ENCODE measurements at places on chromosomes 11 and 22. TPM values are rescaled to one million over a fixed set of nuclear protein-coding genes. Genes with fewer than 3 reads are reported as not detected.

DNA sequence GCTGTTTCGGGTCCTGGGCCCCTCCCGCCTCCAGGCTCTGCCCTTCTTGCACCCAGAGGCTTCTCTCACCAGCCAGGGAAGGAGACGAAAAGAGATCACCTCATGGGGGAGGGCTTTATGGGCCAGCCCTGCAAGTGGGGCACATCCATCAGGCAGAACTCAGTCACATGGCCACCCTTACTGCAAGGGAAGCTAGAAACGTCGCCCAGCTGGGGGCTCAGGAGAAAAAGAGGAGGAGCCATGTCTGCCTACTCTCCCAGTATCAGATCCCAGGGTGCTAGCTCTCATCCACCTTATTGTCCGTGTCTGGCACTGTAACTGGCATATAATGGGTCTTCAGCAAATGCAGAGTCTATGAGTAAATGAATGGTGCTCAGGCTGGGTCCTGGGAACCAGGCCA, 24.2 kb downstream of the MFNG start:
- H3K27ac ChIP-seq = no peak overlapping the region
- DNase-seq = no peak
- H3K27me3 ChIP-seq = no peaks in the 10 kb centered on the region

GRCh38 chr11:73866095-73866579, 10.5 kb downstream of the COA4 start:
- no peak overlapping the region for H3K4me3 ChIP-seq
- H3K27ac ChIP-seq = peak overlapping the region; percentile 60
- no peaks in the 10 kb centered on the region for H3K36me3 ChIP-seq
- no peaks in the 10 kb centered on the region for H3K27me3 ChIP-seq
- DNase-seq = no peak

DNA sequence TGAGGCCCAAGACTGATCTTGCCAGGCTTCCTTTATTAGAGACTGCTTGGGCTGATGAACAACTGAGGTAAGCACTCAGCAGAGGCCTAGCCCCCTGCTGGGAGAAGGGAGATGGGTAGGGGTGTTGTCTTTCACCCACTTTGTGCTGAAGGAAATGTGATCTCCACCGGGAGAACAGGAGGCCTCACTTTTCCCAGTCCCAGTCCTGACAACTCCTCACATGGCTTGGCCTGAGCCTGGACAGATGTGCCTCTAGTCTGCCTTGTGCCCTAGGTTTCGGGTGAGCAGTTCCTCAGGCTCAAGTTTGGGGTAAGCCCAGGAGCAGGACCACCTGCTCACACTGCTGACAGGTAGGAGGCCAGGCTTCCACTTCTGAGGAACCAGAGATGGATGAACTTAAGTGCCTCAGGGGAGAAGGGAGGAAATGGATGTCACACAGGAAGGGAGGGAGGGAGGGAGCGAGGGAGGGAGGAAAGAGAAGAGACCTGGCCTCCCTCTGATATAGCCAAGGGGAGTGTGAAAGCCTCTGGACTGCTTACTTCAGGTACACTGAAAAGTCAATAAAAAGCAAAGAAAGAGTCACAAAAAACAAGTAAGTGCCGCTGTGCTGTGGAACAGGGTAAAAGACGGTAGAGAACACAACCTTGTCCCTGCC, 8.1 kb downstream of the CLPB start:
- H3K27me3 ChIP-seq = no peaks in the 10 kb centered on the region
- H3K4me1 ChIP-seq = peaks cover 24% of the 10 kb centered on the region
- H3K27ac ChIP-seq = no peak overlapping the region
- DNase-seq = no peak
- H3K4me3 ChIP-seq = no peak overlapping the region

GRCh38 chr11:8773916-8774539, 91.4 kb downstream of the RPL27A start:
- H3K27ac ChIP-seq = peak overlapping the region; percentile 49
- H3K4me3 ChIP-seq = no peak overlapping the region

- H3K27ac ChIP-seq = no peak overlapping the region
- no peaks in the 10 kb centered on the region for H3K27me3 ChIP-seq
- DNase-seq = peak; percentile 30
- no peaks in the 10 kb centered on the region for H3K4me1 ChIP-seq
- H3K4me3 ChIP-seq = no peak overlapping the region
- no peaks in the 10 kb centered on the region for H3K36me3 ChIP-seq
These were observed 387.5 kb upstream of the NARS2 start for GRCh38 chr11:78961937-78962701.

GRCh38 chr11:12727563-12728211, 53.5 kb downstream of the TEAD1 start:
- no peaks in the 10 kb centered on the region for H3K36me3 ChIP-seq
- H3K4me1 ChIP-seq = peaks cover 42% of the 10 kb centered on the region
- H3K27me3 ChIP-seq = no peaks in the 10 kb centered on the region
- no peak overlapping the region for H3K4me3 ChIP-seq
- H3K27ac ChIP-seq = no peak overlapping the region

PTPRCAP gene
- total RNA-seq = 7.5 TPM

DNA sequence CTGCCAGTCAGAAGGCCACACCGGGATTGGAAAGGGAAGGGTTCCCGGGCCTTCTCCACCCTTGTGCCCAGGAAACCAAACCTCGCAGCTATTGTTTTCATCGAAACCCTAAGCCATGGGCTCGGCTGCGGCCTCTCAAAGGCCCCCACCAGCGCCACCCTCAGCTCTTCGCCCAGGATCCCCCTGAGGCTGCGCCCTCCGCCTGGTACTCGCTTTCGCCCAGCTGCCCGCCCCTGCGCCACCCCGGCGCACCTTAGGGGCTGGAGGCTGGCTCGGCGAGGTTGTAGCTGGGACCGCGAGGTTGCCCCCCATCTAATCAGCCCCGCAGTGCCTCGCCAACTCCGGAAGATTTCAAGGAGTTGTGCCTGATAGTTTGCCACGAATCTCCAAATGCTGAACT, 49.0 kb downstream of the FZD4 start:
- no peak overlapping the region for H3K4me3 ChIP-seq
- no peak overlapping the region for H3K27ac ChIP-seq
- no peaks in the 10 kb centered on the region for H3K27me3 ChIP-seq
- DNase-seq = no peak
- no peaks in the 10 kb centered on the region for H3K36me3 ChIP-seq

DNA sequence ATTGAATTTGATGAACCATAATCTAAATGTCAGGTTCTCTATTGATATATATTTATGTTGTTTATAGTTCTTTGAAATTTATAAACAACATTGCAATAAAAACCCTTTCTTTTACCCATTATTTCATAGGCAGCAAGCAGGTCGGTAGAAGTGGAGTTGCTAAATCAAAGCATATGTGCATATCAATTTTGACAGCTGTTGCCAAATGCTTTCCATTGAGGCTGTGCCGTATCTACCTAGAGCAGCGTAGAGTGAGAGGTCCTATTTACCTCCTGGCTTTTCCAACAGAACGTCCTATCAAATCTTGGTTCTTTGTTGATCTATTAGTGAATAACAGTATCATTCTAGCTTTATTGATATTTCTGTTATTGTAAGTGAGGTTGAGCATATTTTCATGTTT, 77.5 kb upstream of the SLC22A12 start:
- H3K4me3 ChIP-seq = no peak overlapping the region
- H3K27ac ChIP-seq = no peak overlapping the region
- H3K4me1 ChIP-seq = no peaks in the 10 kb centered on the region
- DNase-seq = no peak
- no peaks in the 10 kb centered on the region for H3K36me3 ChIP-seq

GP1BB gene
- 6.6 TPM for total RNA-seq

C1QTNF4 gene
- total RNA-seq = 3.0 TPM

DNA sequence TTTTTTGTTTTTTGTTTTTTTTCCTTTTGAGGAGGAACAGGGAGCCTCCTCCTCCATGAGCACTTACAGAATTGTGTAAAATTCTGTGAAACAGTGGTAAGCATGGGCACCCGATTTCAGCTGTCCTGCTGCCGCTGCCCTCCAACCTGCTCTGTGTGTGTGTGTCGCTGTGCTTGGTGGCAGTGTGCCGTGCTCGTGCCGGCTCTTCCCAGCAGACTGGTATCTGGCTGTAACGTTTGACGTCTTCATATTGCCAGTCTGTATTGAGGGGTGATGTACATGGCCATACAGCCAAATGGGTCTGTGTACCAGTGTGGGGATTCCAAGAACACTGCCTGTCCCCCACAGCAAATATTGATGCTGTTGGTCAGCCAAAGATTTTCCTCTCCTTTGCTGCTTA, 97.1 kb downstream of the CWC15 start:
- H3K36me3 ChIP-seq = no peaks in the 10 kb centered on the region
- no peak overlapping the region for H3K4me3 ChIP-seq
- no peak overlapping the region for H3K27ac ChIP-seq
- H3K27me3 ChIP-seq = no peaks in the 10 kb centered on the region

DNA sequence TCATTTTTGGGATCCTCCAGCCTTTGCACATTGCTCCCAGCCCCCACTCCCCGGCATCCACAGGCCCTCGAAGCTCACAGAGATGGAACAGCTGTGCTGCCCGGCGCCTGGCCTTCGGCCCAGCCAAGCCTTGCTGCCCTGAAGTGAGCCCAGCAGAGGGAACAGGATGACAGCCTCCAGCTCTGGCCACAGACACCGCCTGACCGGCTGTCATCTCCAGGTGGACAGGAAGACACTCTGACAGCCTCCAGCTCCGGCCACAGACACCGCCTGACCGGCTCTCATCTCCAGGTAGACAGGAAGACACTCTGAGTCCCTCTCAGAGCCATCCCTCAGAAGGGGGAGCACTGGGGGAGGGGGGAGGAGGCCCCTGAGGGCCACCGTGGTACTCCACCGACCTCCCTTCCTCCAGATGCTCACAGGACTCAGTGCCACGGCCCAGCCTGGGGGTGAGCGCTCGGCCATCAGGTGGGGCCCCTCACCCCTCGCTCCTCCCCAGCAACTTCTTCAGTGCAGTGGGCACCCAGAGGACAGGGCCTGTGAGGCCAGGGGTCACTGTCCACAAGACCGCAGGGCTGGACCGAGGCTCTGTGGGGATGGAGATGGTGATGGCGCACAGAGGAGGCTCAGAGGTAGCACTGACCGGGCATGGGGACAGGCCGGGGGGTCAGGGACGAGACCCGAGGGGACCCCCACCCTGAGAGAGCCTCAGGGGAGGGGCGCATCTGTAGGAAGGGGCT, 58.6 kb downstream of the BRD1 start:
- peaks cover 5% of the 10 kb centered on the region for H3K4me1 ChIP-seq
- H3K4me3 ChIP-seq = no peak overlapping the region
- H3K27ac ChIP-seq = peak overlapping the region; percentile 62
- H3K36me3 ChIP-seq = no peaks in the 10 kb centered on the region
- no peak for DNase-seq

CARD16 gene
- 11.1 TPM for total RNA-seq

- no peak overlapping the region for H3K27ac ChIP-seq
- H3K27me3 ChIP-seq = no peaks in the 10 kb centered on the region
- H3K4me3 ChIP-seq = no peak overlapping the region
- peaks cover 15% of the 10 kb centered on the region for H3K4me1 ChIP-seq
- DNase-seq = no peak
- no peaks in the 10 kb centered on the region for H3K36me3 ChIP-seq
These were observed 89.1 kb downstream of the LARGE1 start for GRCh38 chr22:33831207-33831606.

DNA sequence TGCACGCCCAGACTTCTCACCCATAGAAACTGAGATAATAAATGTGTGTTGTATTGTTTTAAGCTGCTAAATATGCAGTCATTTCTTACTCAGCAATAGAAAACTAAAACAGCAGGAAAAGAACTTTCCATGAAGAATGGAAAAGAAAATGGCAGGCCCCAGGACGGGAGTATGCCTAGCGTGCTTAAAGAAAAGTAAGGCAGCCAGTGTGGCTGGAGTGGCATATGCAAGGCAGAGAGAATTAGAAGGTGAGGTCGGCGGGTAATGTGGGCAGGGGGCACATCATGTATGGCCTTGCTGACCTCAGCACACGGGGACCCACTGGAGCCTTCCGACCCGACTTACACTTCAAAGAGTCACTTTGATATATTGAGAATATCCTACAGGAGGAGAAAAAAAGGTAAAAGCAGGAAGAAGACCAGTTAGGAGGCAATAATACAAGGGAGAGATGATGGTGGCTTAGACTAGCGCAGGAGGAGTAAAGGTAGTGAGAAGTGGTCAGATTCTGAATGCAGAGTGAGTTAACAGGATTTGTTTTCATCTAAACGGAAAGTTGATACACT, 20.5 kb downstream of the TBRG1 start:
- no peak overlapping the region for H3K4me3 ChIP-seq
- no peaks in the 10 kb centered on the region for H3K27me3 ChIP-seq
- H3K4me1 ChIP-seq = no peaks in the 10 kb centered on the region
- peaks cover 8% of the 10 kb centered on the region for H3K36me3 ChIP-seq

GLB1L2 gene
- total RNA-seq = 8.1 TPM

DNA sequence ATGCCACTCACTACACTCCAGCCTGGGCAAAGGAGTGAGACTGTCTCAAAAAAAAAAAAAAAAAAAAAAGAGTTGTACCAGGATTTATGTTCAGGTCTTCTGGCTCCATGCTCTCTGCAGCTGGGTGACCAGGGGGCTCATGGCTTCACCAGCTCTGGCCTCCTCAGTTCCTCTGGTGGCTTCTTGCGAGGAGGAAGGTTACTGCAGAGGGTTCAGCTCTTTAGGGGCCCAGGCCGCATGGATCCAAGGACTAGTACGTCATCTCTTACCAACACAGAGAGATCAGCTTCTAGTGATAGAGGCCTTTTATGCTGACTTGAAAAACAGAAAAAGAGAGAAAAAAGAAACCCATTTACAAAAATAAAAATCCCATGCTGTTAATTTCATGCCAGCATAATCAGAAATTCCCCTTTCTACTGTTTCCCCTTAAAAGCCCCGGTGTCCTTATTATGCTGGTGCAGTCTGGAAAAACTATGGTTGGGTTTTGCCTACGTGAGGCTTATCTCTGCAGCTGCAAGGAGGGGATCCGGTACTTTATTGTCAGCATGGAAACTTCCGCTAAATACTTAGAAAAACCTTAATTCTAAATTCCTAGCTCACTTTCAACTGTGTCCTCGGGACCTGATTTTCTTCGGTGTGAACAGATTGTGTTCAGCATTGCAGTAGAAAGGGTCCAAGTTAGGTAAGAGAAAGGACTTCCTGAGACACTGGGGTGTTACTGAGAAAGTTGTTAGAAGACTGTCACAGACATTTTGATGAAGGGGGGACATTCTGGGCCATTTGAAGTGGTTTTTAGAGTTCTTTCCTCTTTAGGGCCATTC, 13.7 kb downstream of the ZBTB16 start:
- H3K4me3 ChIP-seq = no peak overlapping the region
- H3K27me3 ChIP-seq = no peaks in the 10 kb centered on the region
- peaks cover 90% of the 10 kb centered on the region for H3K4me1 ChIP-seq
- no peak for DNase-seq
- no peak overlapping the region for H3K27ac ChIP-seq
- no peaks in the 10 kb centered on the region for H3K36me3 ChIP-seq

MS4A13 gene
- not detected for total RNA-seq

- H3K36me3 ChIP-seq = no peaks in the 10 kb centered on the region
- H3K4me1 ChIP-seq = no peaks in the 10 kb centered on the region
- H3K4me3 ChIP-seq = no peak overlapping the region
- no peak for DNase-seq
- no peaks in the 10 kb centered on the region for H3K27me3 ChIP-seq
These were observed 20.2 kb upstream of the PRDM10 start for GRCh38 chr11:130022799-130023198.

RNF214 gene
- total RNA-seq = 31.0 TPM

Data from adrenal gland (tissue), 19 donors.